M059J (cell line): ENCODE measurements at places on chromosomes 1 and 21. TPM values are rescaled to one million over a fixed set of nuclear protein-coding genes. Genes with fewer than 3 reads are reported as not detected.

Gene KRTAP10-5
- total RNA-seq = not detected in 2 replicates

Gene IL20
- not detected in 2 replicates for total RNA-seq

Gene ASCL5
- total RNA-seq = not detected in 2 replicates

Gene PLPP3
- 16.2 and 17.2 TPM in 2 replicates for total RNA-seq

Gene OR2L5
- total RNA-seq = not detected in 2 replicates

Gene PTCH2
- 0.17 TPM in 1 of 2 replicates, not detected in the other for total RNA-seq

Gene ANKRD35
- total RNA-seq = 0.12 and 0.25 TPM in 2 replicates

Gene SNX7
- 50.1 and 62.8 TPM in 2 replicates for total RNA-seq

Gene DCDC2B
- not detected in 2 replicates for total RNA-seq

Gene RGS18
- total RNA-seq = not detected in 2 replicates

Gene SH2D1B
- 0.05 and 0.71 TPM in 2 replicates for total RNA-seq

DNA sequence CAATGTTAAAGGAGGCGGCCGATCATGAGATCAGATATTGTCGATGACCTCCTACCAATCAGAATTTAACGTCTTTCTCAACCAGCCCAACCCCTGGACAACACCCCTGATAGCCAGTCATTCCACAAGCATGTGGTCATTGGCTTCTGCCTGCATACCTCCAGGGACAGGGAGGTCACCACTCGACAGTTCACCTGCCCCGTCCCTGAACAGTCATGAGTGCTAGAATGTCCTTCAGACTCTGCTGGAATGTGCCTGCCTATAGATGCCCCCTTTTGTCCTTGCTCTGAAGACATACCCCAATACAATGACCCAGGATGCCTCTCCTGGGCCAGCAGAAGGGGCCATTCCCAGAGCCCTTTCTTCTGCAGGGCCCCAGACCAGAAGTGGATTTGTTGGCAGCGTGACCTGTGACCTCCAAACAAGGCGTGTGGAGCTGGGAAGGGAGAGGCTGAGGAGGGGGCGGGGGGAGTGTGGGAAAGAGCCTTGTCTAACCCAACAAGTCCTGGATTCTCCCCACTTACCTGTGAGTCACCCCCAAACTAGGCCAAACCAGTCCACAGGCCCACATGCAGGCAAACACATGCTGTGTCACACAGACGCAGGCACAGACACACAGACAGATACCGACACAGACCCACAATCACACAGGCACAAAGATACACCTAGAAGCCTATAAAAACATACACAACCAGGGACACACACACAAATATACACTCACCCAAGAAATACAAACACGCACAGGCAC is 2.2 kb downstream of the CRYBG2 start:
- peak; percentile 96 for DNase-seq

DNA sequence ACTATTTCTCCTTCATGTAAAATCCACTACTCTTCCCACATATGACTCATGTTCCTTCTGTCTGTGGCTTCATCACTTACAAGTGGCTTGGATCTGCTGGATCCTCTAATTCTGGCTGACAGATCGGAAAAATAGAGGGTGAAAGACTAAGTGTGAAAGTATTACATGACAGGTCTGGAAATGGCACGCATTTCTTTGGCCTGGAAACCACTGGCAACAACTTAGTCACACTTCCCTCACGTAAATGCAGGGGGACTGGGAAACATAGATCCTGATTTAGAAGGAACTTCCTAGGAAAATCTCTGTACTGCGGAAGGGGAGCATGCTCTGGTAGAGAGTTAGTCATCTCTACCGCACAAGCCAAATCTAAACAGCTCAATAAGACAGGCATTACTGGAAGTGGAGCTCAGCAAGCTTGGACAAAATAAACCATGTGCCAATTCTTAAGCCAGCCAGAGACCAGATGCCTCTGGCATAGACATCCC is 305.4 kb upstream of the PTBP2 start:
- DNase-seq = peak; percentile 100

DNA sequence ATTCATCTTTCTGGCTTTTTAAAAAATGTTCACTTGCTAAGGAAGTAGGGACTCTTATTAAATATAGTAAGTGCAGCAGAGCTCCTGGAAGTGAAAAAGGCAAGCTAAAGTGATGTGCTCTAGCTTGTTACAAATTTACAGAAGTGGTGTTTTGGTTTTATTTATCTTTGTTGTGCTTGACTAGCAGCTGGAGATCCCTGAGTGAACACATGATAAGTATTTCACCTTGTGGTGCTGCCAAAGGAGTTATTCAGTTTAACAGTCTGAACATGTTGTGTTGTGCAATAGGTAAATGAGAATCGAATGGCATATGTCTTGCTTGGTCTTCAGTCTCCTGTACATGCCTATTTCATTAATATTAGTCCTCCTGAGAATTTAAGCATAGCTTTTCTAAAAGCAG is 315.7 kb downstream of the TPR start:
- no peak for DNase-seq

- DNase-seq = no peak
Observed at GRCh38 chr1:79568411-79568810, 561.9 kb upstream of the ADGRL4 start.

- no peak for DNase-seq
Observed at GRCh38 chr1:21823206-21823979, 11.3 kb downstream of the LDLRAD2 start.

GRCh38 chr1:29767088-29767685 is 530.9 kb downstream of the PTPRU start:
- no peak for DNase-seq

- peak; percentile 98 for DNase-seq
Observed at GRCh38 chr1:15680561-15681348, 3.4 kb upstream of the PLEKHM2 start.

- no peak for DNase-seq
Observed at GRCh38 chr1:215201283-215201682, 118.7 kb downstream of the KCNK2 start.

DNA sequence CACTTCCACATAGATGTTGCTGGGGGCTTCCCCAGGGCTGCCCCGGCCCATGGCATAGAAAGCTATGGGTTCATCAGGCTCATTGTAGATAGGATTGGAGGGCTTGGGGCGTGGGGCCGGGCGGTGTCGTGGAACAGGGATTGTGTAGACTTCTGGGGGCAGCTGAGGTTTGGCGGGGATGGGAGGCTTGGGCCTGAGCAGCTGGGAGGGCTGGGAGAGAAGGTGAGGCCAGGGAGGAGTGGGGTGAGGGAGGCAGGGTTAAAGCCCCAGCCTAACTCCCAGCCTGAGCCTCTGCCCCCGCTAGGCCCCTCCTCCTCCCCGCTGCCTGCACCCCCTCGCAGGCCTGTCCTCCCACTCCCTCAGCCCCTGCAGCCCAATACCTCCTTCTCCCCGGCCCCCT is 7.4 kb downstream of the SH2D2A start:
- no peak for DNase-seq

DNA sequence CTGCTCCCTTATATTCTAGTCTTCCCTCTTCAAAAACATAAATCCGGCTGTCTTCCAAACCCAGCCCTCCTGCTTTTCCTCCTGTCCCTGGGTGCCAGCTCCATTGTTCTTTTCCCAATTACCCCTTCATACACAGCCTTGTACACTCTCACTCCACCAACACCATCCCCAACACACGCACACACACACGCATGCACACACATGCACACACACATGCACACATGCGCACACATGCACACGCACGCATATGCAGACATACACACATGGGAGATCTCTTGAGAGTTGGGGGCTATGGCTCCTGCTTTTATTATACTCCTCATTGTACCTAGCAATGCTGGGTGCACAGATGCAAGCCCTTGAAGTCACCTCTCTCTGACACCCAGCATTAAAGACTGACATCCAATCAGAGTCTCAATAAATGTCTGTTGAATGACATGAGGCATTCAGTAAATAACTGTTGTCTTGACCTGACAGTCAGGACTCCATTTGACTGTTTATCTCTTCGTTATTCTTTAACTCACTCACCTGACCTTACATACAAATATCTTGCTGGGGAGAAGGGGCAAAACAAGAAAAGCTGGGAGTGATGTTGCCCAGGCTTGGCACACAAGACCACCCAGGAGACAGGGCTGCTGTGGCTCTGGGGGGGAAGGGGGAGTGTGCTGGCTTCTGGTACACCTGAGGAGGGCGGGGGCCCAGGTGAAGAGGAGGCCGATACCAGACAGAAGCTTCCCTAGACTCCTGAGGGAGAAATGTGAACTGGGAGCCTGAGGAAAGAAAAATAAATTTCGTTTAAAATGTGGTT is 16.0 kb downstream of the ABCA4 start:
- DNase-seq = no peak

- DNase-seq = peak; percentile 7
Observed at GRCh38 chr1:117372863-117373412, 5.7 kb downstream of the MAN1A2 start.

- no peak for DNase-seq
Observed at GRCh38 chr1:31650161-31651088, 5.7 kb upstream of the PEF1 start.

- peak; percentile 66 for DNase-seq
Observed at GRCh38 chr1:152188673-152189591, 29.9 kb upstream of the RPTN start.

DNA sequence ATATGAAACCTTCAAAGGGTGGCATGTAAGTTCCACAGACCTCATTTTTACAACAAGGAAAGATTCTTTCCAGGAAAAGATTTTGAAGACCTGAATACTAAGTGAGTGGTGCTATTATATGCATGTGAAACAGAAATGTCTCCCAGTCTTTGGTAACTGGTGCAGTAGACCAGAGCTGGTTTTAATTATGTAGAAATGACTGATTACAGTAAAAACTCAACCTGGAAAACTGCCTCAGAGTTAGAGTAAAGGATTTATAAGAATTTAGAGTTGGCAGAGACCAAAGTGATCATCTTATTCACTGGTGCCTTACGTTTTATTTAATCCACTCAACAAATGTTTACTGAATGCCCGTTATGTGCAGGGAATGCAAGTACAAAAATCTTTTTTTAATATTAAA is 30.2 kb upstream of the LRRC8D start:
- no peak for DNase-seq

DNA sequence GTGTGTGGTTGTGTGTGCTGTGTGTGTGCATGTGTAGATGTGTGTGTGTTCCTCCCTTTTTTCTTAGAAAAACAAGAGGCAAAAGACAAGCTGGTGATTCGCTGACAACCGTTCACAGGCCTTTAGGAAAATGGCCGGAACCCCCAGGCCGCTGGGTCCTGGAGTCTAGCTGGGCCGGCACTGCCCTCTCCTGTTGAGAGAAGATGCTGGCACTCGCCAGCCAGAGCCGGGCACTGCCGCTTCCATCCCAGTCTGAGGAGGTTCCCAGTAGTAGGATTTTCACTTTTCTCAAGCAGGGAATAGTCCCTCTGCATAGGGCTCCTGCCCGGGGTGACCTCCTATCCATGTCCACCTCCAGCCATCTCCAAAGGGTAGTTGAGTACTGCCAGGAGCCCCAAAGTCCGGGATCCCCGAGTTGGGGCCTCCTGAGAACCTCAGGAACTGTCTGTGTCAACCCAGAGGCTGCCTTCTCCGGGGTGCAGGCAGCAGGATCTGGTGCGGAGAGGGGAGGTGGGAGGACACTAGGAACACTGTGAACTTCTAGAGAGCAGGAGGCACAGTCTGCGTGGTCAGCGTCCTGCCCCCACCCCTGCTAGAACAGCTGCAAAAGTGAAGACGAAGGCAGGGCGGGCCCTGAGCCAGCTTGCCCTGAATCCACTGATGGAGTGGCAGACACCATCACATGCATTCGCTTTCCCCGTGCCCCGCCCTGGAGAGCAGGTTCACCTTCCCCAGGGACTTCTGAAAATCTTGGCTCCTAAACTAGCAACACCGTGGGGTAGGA is 44.1 kb upstream of the ARHGEF16 start:
- DNase-seq = peak; percentile 63

DNA sequence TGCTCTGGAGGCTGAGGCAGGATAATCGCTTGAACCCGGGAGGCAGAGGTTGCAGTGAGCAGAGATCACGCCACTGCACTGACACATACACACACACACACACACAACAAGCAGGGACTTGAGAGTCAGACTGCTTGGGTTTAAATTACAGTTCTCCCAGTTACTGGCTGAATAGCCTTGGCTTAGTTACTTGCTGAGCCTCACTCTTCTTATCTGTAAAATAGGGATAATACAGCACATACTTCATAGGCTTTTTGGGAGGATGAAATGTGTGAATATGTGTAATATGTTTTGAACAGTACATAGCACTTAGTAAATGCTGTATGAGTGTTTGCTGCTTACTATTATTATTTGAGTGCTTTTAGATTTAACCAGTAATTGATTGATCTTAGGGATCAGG is 23.8 kb downstream of the CDC42 start:
- DNase-seq = no peak

GRCh38 chr1:53303726-53304515 is 23.9 kb downstream of the LRP8 start:
- no peak for DNase-seq

DNA sequence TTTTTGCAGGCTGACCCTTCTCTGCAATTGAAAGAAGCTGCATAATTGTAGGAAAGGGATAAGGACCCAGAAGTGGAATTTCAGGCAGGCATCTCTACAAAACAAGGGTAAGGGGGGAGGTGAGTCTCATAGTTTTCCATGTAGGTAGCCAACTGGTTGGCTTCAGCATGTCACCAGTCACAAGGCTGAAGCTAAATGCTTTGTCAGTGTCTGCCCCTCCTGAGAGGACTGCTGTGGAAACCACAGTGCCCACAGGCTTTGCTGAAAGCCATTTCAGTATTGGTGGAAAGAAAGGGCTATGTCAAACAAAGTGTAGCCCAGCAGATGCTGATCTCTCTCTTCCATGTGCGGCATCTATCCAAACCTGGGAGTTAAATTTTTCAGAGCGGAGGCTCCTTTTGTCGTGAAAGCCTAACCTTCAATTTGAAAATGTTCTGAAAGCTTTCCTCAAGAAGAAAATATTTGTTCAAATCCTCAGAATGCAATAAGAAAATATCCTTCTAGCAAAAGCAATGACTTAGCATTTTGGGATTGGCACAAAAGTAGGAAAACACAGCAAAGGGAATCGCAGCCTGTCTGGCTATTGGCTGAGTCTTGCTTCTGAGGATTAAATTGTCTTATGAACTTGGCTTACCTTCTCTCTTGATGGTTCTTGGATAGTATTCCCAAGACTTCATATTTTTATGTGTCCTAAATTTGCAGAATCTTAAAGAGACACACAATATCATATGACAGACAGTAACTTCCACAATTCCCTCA is 591.7 kb downstream of the PLPP3 start:
- DNase-seq = no peak

GRCh38 chr21:34900376-34900775 is 148.7 kb downstream of the RUNX1 start:
- DNase-seq = peak; percentile 92

DNA sequence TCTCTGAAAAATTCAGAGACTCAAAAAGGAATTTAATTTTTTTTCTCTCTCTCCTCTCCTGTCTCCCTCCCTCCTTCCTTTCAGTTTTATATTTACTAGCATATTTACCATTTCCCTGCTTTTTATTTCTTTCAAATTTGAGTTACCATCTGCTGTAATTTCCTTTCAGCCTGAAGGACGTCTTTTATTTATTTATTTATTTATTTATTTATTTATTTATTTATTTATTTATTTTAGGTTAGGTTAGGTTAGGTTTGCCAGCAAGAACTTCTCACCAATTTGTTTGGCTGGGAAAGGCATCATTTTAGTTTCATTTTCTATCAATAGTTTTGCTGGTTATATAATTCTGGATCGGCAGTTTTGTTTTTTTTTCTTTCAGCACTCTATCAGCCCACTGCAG is 231.7 kb upstream of the ZRANB2 start:
- DNase-seq = no peak
